ENCODE measurements at places on chromosomes 13 and 19.

DNA sequence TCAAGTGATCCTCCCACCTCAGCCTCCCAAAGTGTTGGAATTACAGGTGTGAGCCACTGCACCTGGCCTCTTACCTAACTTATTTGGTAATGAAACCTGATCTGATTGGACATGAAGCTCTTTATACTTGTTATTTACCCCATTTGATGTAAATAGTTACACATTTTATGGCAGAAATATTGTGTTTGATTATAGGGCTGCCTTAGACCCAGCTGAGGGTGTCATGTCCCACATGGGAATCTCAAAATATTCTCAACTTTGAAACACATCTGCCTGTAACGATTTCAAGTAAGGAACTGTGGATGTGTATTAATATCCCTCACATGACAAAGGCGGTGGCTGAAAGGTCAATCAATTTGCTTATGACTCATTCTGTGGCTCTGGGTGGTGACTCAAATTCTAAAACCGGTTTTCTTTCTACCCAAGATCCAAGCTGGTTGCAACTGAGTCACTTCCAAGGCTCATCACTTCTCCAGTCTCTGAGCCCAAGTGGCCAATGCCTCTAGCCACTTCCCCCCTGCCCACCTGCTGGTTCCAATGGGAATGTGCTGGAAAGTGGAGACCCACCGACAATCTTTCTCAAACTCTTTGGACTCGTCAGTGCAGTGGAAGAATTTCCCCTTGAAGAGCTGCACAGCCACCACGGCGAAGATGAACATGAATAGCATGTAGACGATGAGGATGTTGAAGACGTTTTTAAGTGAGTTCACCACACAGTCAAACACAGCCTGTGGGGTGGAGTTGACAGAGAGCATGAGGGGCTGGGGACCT lies 110.9 kb downstream of the IER2 start:
- DNase-seq: peak; percentile 64

DNA sequence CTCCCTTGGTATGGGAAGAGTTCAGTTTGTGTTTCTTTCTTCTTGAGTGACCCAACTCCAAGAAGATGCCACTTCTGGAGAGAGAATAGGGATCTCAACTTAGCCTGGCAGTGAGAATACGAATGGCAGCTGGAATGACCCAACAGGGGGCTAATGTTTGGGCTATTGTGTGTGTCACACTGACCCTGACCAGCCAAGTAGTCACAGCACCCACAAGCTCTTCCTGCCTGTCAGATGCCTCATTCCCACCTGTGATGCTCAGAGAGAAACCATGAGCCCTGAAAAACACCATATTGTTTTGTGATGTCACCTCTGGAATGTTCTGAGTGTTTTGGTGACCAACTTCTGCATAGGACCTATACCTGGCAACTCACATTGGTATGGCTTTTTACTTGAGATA lies at the start of gene CBY2:
TSS of gene CBY2 (plus strand) at position 233 of the 400 bp plus-strand sequence. CDS start at position 304, 71 bp downstream.
- DNase-seq: no peak

DNA sequence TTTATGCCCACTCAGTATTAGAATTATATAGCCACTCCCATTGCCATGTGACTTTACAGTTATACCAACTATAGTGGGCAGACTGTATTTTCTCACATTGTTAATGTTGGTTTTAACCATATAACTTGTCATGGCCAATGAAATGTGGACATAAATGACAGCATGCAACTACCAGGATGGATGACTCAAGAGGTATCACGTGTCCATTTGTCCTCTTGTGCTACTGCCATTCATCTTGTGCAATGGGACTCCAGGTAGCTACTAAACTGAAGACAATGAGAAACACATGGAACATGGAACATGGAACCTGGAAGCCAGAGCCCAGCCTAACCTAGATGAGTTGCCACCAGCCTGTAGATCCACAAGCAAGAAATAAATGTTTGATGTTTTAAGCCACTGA lies 242.7 kb upstream of the IPO5 start:
- DNase-seq: no peak

GRCh38 chr19:55212447-55212846 lies 3.1 kb upstream of the PTPRH start:
- DNase-seq: peak; percentile 65

DNA sequence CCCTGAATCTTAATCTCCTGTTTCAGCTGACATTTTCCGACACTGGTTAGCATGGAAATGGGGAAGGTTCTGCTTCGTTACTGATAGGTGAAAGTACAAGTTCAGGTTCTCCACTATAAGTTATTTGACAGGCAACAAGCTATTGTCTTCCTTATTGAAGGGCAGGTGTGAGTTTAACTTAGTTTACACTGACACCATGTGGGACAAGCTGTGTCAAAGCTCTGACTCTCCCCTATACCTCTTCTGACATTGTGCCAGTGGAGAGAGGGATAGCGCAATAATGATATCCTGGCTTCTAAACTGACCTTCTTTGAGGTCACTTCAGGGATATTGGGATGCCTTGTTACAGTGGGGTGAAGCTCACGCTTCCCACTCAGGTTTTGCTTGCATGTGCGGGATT lies 587.0 kb upstream of the SLITRK5 start:
- DNase-seq: no peak

- no peak for DNase-seq
Measured at GRCh38 chr13:100608906-100609305, 20.3 kb upstream of the GGACT start.
